CD4-positive, CD25-positive, alpha-beta regulatory T cell (primary cell): ENCODE measurements at places on chromosomes 11 and 22. TPM values are rescaled to one million over a fixed set of nuclear protein-coding genes. Genes with fewer than 3 reads are reported as not detected.

DNA sequence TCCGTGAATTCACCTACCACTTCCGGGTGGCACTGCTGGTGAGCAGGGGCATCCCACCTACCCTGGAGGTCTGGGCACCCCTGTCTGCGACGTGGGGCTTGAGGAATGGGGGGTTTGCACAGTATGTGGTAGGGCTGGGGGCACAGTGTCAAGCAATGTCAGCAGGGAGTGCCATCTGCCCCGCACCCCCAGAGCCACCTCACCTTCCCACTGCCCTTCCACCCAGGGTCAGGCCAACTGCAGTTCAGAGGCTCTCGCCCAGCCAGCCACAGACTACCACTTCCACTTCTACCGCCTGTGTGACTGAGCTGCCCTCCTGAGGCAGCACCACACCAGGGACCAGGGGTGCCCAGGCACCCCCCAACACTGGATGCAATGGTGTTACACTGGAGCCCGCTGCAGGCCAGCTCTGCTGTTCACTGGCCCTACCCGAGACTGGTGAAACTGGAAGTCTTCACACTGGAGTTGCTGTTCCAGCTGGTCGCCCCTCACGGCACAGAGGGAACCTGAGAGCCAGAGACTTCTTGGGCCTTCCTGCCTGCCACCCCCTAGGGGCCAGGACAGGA, 6.5 kb downstream of the TMEM258 start:
- H3K4me3 ChIP-seq, result no peak overlapping the region
- H3K27me3 ChIP-seq, result no peaks in the 10 kb centered on the region
- DNase-seq, result no peak
- no peaks in the 10 kb centered on the region for H3K4me1 ChIP-seq

DNA sequence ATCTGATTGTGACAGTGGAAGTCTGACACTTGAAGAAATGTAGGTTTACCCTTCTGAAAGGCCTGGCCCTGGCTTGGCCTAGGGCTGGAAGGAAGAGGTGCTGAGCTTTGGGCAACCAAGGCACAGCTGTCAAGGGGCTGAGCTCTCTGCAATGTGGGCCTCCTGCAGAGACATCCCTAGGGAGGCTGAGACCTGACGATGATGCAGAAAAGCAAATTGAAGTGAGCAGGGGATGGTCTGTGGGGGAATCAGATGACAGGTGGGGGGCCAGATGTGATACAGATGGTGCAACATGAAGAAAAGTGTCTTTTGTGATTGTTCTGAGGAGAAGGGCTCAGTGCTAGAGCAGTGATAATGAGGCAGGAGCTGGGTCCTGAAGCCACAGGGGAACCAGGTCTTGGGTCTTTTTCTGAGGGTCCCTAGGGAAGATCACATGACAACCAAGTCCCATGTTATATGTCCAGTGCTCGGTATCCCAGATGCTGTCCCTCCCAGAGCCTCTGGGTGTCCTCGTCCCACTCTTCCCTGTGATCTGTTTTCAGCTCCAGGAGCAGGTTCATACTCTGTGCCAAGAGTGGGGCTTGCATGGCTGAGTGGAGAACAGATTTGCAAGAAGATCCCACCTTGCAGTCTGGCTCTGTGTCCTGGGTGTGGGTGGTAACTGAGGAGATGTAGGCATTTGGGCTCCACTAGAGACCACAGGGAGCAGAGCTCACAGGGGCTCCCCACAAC, 79.9 kb upstream of the VPREB1 start:
- H3K27me3 ChIP-seq, result peaks cover 6% of the 10 kb centered on the region
- no peak for DNase-seq
- no peak overlapping the region for H3K27ac ChIP-seq
- no peaks in the 10 kb centered on the region for H3K4me1 ChIP-seq

- no peak overlapping the region for H3K4me3 ChIP-seq
- H3K27me3 ChIP-seq, result no peaks in the 10 kb centered on the region
- DNase-seq, result no peak
Observed at GRCh38 chr11:46604796-46605195, 11.0 kb upstream of the AMBRA1 start.

MRGPRX4 gene
- total RNA-seq, result not detected

NXPE4 gene
- not detected for total RNA-seq

PRR33 gene
- total RNA-seq, result not detected
